PC-9 (cell line): ENCODE measurements at places on chromosomes 1 and 21. TPM values are rescaled to one million over a fixed set of nuclear protein-coding genes. Genes with fewer than 3 reads are reported as not detected.

- no peak for DNase-seq
Observed at GRCh38 chr21:41927727-41928409, 25.9 kb downstream of the C2CD2 start.

- no peak for DNase-seq
Observed at GRCh38 chr1:62716397-62716796, 28.2 kb upstream of the DOCK7 start.

GRCh38 chr1:240420766-240421165 lies 191.2 kb downstream of the GREM2 start:
- no peak for DNase-seq

- DNase-seq = no peak
Observed at GRCh38 chr1:34777519-34778321, 3.3 kb upstream of the GJB3 start.

GRCh38 chr1:180881806-180882509 lies 30.7 kb upstream of the KIAA1614 start:
- peak; percentile 53 for DNase-seq

DNA sequence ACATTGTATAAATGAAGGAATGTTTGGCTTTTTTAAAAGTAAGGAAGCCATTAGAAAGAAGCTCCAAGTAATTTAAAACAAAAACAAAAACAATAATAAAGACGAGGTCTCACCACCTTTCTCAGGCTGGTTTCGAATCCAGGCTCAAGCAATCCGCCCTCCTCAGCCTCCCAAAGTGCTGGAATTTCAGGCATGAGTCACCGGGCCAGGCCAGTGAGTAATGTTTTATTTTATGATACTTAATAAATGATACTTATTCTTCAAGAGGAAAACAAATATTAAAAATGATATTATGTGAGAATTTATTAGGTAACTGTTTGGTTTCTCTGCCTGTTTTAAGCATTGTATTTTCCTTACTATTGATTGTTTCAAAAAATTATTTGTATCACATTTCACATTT lies 201.4 kb upstream of the BRINP3 start:
- no peak for DNase-seq

DNA sequence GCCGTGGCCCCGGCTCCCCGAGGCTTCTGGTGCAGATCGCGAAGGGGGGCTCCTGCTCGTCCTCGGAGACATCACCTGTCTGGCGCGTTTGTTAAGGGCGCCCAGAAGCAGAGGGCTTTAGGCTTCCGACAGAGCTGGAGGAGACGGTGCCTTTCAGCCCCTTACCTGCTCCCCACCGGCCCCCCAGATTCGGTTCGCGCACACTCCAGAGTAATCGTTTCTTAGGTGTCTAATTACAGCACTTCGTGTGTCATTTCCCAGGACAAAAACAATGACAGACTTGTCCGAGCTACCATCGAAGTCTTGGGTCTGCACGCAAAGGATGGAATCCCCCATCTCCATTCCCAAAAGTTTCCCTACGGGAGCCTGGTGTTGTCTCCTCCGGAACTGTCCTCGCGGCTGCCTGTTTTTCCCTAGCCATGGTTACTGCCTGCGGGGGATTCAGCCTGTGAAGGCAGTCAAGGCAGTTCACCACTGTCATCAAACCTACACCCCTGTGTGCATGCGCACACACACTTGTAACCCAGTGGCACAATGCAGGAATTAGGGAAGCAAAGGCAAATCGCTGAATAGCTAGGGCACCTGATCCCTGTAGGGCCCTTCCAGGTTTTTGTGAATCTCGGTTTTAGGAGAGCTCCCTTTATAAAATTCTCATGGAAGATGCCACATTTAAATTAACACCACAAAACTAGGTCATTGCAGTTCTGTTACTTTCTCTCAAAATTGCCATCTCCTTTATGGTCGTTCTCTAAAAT lies 738 bp upstream of the CDC42BPA start:
- DNase-seq = peak; percentile 61

DNA sequence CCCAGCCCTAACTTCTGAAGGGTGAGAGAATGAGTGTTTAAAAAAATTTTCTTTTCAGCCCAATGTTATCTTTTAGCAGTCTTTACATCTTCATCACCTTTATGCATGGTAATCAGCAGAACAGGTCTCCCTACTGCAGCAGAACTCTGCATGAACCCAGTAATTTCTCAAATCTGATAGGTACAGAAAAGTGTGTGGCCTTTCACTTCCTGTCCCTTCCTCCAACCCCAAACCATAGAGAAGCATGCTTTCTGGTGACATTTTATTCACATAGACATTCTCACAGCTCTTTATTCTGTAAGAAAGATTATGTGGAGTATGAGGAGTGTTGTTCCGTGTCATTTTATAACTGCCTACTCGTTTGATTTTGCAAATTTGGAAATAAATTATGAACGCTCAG lies 68.6 kb downstream of the RPAP2 start:
- DNase-seq = no peak

GRCh38 chr1:200869753-200870391 lies 2.9 kb upstream of the GPR25 start:
- DNase-seq = no peak

DNA sequence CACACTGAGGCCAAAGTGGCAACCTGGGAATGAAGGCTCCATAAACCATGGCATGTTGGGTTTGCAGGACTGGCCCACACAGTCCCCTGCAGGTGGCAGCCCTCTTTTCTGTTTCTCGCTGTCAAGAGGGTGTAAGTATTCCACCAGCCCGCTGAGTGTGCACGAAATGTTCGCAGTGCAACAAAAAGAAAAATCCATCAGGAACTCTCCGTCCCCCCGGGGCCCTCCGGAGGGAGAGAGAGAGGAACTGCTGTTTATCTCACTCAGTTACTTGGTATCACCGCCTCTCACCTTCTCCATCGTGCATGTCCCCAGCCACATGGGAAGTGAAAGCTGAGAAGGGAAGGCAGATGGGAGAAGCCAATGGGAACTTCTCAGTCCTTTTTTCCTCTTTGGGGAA lies 38.3 kb downstream of the NCF2 start:
- DNase-seq = no peak

GRCh38 chr1:29453502-29454240 lies 217.3 kb downstream of the PTPRU start:
- DNase-seq = peak; percentile 25

- no peak for DNase-seq
Observed at GRCh38 chr1:114342376-114342775, 168.6 kb downstream of the TRIM33 start.

GRCh38 chr1:214027498-214027897 lies 39.7 kb downstream of the PROX1 start:
- DNase-seq = no peak

GRCh38 chr1:150963321-150964163 lies 11.1 kb downstream of the CERS2 start:
- DNase-seq = no peak

GRCh38 chr1:219228058-219228419 lies 54.4 kb downstream of the LYPLAL1 start:
- no peak for DNase-seq

DNA sequence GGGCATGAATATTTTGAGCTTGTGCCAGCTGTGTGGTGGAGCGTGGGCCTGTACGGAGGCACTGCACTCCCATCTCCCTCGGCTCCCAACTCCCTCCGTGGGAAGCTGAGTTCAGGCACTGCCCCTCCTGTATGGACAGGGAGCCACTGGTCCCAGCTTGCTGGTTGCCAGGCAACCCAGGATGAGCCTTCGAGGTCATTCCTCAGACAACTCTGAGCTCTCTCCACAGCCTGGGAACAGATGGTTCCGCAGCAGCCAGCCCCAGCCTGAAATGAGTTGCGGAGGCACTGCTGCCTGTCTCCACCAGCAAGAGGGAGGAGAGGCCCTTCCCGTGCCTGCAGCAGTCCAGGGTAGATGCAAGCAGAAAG lies 58.4 kb upstream of the TENT5B start:
- DNase-seq = no peak

DNA sequence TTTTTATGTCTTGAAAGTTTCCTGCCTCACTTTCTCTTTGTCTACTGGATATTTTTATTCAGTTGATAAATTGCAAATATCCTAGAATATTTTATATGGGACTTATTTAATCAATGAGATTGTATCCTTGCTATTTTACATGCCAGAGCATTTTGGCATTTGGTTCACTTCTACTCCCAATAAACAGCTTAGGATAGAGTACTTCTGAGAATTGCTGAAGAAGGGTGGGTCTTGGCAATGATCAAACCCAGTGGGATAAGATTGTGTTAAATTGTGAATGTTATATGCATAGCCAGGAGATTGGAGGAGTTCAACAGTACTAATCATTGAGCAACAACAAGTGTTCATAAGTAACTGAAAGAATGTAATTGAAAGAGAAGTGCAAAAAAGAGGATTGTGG lies 60.1 kb downstream of the SDCCAG8 start:
- no peak for DNase-seq

DNA sequence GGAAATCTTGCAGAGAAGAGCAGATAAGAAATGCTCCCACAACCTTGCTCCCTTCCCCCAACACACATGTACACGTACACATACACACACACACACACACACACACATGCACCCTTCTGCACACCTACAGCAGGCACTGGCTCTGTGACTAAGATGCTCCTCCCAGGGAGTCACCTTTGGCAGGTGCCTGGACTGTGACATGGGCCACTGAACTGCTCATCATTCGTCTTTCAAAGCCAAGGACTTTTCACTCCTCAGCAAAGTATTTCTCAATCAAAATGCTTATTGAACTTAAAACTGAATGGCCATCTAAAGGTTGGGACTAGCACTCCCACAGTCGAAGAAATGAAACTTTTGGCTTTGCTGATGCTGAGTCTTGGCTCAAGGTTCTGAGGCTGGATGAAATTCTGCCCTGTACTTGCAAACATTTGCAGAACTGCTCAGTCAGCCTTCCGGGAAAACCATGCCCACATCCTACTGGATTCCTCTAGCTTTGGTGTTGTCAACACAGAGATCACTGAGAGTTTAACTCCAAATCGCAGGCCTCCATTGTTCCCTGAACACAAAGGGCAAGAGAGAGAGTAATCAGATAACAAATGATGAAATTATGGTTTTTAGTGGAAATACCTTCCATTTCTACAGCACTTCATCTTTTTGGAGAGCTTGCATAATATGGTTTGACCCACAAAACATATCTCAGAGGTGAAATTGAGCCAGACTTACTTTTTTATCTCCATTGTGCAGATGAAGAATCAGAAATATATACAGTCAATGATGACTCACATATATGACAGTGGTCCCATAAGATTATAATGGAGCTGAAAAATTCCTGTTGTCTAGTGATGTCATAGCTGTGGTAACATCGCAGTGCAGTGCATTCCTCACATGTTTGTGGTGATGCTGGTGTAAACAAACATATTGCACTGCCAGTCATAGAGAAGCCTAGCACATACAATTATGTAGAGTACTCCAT lies 72.4 kb upstream of the BCAR3 start:
- peak; percentile 41 for DNase-seq

DNA sequence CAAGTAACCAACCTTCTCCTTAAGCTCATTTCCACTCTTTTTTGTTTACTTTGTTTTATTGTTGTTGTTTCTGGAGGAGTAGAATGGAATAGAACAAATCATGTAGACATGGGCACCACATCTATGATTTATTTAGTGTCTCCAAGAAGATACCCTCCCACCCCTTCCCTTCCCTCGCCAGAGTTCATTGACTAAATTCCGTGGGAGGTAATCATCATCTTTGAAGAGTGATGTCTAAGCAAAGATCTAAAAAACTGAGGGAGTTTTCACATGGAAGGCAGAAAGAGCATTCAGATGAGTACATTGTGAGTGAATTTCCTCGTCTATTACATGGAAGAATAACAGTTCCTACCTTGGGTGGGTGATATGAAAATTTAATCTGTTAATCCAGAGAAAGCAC lies 136.2 kb downstream of the SEC16B start:
- DNase-seq = no peak

GRCh38 chr1:219792337-219793021 lies 135.9 kb downstream of the SLC30A10 start:
- DNase-seq = no peak

GRCh38 chr1:52268372-52268771 lies 97.6 kb downstream of the CC2D1B start:
- no peak for DNase-seq

DNA sequence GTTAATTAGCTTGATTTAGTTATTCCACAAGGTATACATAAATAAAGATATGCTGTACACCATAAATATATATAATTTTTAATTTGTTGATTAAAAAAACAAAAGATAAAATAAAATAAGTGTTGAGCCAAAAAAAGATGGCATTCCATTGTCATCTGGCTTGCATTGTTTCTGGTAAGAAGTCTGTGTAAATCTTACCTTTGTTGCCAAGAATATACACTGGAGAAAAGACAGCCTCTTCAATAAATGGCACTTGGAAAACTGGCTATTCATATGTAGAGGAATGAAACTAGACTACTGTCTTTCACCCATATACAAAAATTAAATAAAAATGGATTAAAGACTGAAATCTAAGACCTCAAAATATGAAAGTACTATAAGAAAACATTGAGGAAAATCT lies 196.5 kb downstream of the IER5 start:
- no peak for DNase-seq

GRCh38 chr1:201094832-201095231 lies 17.4 kb downstream of the CACNA1S start:
- no peak for DNase-seq

DNA sequence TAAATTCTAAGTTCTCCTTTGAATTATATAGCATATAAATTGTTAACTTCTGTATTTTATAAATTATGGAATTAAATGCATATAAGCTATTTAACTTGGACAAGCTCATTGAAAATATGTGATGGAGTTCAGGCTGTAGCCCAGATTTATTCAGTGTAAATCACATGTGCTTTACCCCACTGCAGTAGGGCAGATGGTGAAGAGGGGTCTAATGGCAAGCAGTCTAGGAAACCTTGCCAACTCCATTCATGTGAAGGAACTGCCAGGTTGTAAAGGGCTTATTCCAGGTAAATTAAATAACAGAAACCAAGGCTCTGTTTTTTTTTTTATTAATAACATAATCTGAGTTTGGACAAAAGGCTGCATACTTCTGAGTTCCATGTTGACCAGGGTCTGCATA lies 243.2 kb downstream of the NCAM2 start:
- no peak for DNase-seq

GRCh38 chr1:116878804-116879477 lies 30.8 kb upstream of the PTGFRN start:
- peak; percentile 33 for DNase-seq

TNFRSF18 gene
- total RNA-seq = 6.9 and 14.1 TPM in 2 replicates

NOS1AP gene
- total RNA-seq = 9.2 and 9.9 TPM in 2 replicates

UBASH3A gene
- not detected in 2 replicates for total RNA-seq

SPATA21 gene
- not detected in 2 replicates for total RNA-seq

HMCN1 gene
- total RNA-seq = 0.31 and 0.83 TPM in 2 replicates

OR2L13 gene
- not detected in 2 replicates for total RNA-seq

FMO4 gene
- total RNA-seq = 0.28 and 0.61 TPM in 2 replicates

TRNP1 gene
- 7.4 and 7.9 TPM in 2 replicates for total RNA-seq

OR2L2 gene
- total RNA-seq = 0.10 and 0.13 TPM in 2 replicates
